ENCODE measurements at places on chromosomes 2 and 18.

- DNase-seq: peak; percentile 10
These were observed 116.6 kb downstream of the HDAC4 start for GRCh38 chr2:239283961-239284795.

- DNase-seq: no peak
These were observed 126.4 kb upstream of the MGAT5 start for GRCh38 chr2:134127496-134127895.

GRCh38 chr2:174051741-174052583 is 86.8 kb upstream of the SP3 start:
- peak; percentile 39 for DNase-seq

- no peak for DNase-seq
These were observed 25.1 kb downstream of the TTC39C start for GRCh38 chr18:24039671-24040070.

DNA sequence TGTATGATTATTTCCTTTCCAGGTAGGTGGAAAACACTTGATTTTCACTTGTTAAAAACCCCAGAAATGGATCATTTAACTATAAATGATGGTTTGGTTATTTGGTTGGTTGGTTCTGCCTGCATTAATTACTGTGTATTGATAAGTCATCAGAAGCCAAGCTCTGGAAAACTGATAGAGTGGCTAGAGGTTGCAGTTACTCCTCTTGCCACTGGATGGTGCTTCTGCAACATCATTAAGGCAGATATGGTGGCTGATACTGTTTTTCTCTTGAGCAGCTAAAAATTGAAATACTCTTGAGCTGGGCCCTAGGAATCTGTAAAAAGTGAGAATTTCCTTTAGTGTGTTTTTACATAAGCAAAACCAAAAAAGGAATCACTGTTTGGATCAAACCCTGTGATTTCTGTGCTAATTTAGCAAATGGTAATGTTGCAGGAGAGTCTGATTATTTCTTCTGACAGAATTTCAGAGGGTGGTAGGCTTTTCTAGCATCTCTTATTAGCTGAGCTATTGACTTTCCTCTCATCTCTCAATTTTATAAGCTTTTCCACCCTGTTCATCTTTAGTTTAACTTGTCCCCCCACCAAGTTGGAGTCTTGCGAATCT is 54.3 kb downstream of the RAB10 start:
- DNase-seq: peak; percentile 14

Data from BE2C (cell line).